HL-60 (cell line): ENCODE measurements at places on chromosomes 16 and 17.

- DNase-seq, result peak; percentile 30
Observed at GRCh38 chr17:74497471-74497870, 31.0 kb downstream of the CD300A start.

GRCh38 chr16:73888840-73889490 lies 407.6 kb upstream of the PSMD7 start:
- no peak for DNase-seq

- peak; percentile 77 for DNase-seq
Observed at GRCh38 chr16:66515596-66516508, 34.1 kb downstream of the TK2 start.

- DNase-seq, result peak; percentile 34
Observed at GRCh38 chr17:34368946-34369500, 6.0 kb upstream of the CCL1 start.

DNA sequence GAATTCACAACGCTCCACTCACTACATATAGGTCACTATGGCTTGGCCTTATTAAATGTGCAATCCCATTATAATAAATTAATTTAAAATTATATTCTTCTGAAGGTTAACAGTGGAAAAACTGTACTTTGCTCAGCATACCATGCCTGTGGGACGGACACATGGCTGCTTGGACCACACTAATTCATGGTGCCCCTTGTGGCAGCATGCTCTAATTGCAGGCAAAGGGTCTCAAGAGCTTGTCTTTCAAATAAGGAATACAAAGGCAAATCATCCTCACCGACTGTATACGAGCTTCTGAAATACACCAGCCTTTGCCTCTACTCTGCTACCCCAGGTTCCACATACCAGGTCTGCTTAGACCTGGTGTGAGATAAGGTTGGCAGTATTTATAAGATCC lies 11.7 kb downstream of the SMPD3 start:
- DNase-seq, result no peak

- no peak for DNase-seq
Observed at GRCh38 chr16:52621651-52622050, 74.7 kb upstream of the TOX3 start.

GRCh38 chr17:57585341-57586195 lies 159.5 kb downstream of the CCDC182 start:
- DNase-seq, result no peak

- no peak for DNase-seq
Observed at GRCh38 chr16:30342751-30343490, 12.2 kb downstream of the CD2BP2 start.

DNA sequence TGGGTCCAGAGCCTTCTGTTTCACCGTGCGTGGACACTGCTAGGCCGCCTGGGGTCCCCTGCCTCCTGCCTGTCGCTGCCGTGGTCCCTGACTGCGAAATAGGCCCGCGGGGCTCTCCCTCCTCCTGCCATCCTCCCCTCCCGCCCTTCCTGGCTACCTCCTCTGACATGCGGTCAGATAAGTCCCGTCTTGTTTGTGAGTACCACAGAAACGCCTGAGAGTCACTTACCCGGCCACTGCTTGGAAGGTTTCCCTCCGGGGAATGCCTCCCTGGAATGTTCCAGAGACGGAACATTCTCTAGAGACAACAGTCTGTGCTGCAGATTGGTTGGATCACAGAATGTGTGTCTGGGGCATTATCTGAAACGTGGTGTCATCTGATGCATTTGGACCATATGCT lies 22.7 kb downstream of the CIBAR2 start:
- no peak for DNase-seq

GRCh38 chr17:14332331-14332730 lies 31.4 kb downstream of the HS3ST3B1 start:
- DNase-seq, result no peak

DNA sequence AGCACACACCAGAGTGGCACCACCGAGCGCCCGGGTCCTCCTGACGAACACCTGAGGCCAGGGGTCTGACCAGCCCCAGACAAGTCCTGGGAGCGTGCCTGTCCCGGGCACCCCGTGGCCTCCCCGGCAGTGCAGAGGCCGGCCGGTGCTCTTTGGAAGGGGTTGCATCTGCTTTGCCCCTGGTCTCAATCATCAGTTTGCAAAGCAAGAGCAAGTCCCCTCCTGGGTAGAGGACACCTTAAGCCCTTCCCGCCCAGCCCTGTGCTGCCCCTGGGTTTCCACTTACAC lies 11.6 kb upstream of the CAPN15 start:
- DNase-seq, result no peak

GRCh38 chr17:74824961-74825627 lies 34.6 kb downstream of the GRIN2C start:
- no peak for DNase-seq

DNA sequence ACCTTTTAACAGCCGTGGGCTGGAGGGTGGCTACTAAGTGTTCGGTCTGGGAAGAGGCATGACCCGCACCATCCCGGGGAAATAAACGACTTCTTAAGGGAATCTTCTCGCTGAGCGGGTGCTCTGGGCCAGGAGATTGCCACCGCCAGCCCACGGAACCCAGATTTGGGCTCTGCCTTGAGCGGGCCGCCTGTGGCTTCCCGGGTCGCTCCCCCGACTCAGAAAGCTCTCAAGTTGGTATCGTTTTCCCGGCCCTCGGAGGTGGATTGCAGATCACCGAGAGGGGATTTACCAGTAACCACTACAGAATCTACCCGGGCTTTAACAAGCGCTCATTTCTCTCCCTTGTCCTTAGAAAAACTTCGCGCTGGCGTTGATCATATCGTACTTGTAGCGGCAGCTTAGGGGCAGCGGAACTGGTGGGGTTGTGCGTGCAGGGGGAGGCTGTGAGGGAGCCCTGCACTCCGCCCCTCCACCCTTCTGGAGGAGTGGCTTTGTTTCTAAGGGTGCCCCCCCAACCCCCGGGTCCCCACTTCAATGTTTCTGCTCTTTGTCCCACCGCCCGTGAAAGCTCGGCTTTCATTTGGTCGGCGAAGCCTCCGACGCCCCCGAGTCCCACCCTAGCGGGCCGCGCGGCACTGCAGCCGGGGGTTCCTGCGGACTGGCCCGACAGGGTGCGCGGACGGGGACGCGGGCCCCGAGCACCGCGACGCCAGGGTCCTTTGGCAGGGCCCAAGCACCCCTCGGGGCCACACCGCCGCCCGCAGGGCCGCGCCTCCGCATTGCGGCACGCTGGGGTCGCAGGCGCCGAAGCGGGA lies 3.6 kb upstream of the CBX4 start:
- no peak for DNase-seq

GRCh38 chr17:35094902-35095301 lies 24.8 kb downstream of the RAD51D start:
- no peak for DNase-seq

GRCh38 chr17:40980596-40980995 lies 3.5 kb downstream of the KRT40 start:
- no peak for DNase-seq

DNA sequence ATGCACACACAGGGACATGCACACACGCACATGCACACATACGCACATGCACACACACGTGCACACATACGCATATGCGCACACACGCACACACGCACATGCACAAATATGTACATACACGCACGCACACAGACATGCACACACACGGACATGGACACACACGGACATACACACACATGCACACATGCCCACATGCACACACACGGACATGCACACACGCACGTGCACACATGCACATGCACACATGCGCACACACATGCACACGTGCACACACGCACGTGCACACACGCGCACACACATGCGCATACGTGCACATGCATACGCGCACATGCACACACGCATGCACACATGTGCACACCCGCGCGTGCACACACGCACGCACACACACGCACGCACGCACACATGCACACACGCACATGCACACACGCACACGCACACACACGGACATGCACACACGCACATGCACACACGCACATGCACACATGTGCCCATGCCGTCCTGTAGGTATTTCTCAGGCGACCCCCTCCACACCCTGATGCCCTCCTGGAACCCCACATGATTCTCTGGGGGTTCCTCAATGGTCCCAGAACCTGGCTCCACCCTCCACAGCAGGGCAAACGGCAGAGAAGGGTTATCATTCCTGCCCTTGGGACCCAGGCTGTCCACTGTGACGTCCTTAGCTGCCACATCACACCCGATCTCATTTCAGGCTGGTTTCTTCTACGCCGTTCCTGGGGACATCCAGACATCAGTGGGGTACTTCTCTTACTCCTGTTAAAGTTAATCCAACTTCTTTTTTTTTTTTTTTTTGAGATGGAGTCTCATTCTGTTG lies 9.6 kb upstream of the RBFOX3 start:
- DNase-seq, result no peak

DNA sequence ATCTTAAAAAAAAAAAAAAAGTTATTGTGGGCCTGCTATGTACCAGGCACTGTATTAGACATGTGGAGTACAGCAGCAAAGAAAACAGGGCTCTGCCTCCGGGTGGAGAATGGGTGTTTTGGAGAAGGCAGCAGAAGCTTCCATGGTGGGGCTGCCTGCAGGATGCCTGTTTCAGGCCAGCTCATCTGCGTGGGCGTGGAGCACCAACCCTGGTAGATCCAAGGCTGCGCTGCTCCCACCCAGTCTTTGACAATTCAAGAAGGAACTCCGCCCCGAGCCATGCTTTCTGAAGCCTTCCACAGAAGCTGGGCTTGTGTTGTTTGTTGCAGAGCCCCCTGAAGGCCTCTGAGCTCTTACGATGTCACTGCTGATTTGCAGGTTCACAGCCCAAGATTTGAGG lies 23.2 kb upstream of the CACNG1 start:
- DNase-seq, result no peak

GRCh38 chr17:55344514-55344997 lies 77.1 kb downstream of the MMD start:
- DNase-seq, result no peak

GRCh38 chr16:26078716-26079355 lies 387.1 kb downstream of the HS3ST4 start:
- no peak for DNase-seq

DNA sequence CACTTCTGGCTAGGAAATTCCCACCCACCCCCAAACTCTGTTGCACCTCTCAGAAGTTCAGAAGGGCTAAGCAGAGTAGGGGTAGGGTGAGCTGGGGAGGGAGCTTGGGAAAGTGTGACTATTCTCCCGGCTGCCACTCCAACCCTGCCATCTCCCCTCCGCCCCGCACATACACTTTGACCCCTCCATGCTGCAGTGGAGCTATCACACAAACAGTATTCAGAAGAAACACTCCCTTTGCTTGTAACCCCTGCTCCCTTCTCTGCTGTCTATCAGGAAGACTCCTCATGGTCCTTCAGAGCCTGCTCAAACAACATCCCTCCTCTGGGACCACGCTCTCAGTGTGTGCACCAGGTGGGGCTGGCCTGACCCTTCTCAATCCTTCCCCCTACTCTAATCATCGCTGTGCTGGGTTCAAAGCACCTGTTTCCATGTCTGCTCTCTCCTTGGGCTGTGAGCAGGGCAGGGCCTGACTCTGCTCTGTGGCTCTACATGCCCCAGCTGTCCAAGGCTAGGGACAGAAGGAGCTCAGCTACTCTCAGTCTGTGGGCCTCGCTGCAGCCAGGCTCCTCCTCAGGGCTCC lies 8.6 kb downstream of the SLC13A5 start:
- DNase-seq, result no peak

DNA sequence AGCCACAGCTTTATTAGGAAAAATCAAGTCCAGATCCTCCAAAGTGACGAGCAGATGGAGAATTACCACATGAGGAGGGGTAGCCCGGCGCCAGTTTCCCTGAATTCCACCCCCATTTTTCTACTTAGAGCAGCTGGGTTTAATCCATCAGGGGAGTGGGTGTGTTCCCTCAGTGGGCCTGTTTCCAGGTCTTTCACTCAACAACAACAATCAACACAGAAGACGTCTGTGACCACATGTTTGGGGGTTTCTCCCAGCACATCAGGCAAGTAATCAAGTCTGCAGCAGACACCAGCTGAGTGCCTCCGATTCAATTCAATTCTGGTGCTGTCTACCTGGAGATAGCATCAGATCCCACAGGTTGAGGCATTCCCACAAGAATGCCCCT lies 6.8 kb downstream of the SLC6A2 start:
- no peak for DNase-seq

DNA sequence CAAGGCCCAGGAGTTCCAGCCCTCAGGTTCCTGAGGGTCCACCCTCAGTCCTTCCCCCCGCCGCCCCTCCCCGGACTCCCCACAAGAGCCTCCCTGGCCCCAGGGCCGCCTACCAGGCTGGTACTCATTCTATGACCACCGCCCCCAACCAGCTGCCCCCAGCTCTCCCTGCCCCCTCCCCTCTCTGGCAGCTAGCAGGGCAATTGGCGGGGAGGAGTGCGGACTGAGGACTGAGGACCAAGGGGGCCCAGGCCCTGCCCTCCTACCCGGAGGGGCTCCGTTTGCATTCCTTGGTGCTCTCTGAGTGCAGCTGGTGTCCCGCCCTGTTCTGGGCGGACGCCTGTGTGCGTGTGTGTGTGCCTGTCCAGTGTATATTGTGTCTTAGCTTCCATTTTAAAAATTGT lies 19.1 kb downstream of the UNC13D start:
- no peak for DNase-seq

DNA sequence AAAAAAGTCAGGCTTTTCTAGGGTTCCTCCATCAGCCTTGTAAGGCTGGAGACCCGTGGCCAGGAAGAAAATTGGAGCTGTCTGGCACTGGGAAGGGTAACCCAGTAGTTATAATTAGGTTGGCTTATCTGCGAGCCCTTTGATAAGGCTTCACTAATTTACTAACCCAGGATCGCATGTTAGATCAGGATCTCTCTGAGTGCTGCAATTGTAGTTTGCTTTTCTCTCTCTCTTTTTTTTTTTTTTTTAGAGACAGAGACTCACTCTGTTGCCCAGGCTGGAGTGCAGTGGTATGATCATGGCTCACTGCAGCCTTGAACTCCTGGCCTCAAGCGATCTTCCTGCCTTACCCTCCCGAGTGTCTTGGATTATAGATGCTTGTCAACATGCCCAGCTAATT lies 17.0 kb downstream of the ABCC1 start:
- no peak for DNase-seq

DNA sequence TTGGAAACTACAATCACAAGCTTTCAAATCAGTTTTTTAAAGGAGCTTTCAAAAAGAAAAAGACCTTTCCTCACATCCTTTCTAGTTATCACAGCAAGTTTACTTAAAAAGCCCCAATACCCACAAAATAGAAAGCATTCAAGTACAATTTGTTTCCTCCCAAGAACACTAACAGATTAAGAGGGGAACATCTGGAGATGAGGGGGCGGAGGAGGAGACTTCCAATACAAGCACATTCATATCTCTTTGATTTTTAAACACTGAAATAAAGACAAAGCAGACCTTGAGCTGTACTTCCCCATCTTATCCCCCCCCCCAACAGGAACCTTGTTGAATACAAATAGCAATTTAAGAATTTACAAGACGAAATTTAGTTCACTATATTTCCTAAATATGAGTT lies 2.0 kb downstream of the YWHAE start:
- no peak for DNase-seq
